Stimulated activated CD4-positive, alpha-beta T cell treated with anti-CD3 and anti-CD28 coated beads, Interleukin-2, amount 100 ng/mL, for 24 hours (primary cell): ENCODE measurements at places on chromosomes 12 and 14.

DNA sequence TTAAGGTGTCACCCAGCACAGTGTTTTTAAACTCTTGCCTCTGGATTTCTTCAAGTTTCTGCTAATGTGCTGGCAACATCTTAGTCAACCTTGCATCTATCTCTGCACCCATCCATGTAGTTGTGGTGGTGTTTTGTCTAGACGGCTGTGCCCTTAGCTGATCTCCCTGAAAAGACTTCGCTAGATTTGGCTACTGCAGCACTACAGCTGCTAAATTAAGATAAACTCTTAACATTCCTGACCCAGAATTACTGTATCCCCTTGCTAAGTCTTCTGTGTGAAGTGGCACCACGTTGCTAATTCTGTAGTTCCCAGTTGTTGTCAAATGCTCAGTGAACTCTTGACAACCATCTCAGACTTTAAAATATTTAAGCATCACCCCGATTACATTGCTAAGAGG lies 66.8 kb downstream of the SRGAP1 start:
- DNase-seq, result no peak

DNA sequence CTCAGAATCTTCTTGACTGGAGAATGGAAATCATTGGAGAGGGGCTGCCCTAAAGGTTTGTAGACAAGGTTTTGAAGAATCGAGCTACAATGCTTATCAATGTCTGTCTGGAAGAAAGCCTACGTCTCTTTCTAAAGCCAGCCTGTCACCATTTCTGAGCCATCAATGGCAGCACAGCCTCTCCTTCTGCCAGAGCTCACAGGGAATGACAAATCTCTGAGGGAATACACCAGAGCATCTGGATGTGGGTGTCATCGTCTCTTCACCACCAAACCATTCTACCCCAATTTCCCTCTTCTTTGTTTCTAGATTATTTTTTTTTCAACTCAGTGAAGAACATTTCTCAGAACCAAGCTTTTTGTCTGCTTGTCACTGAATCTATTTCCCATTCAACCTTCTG lies 349.7 kb downstream of the EMP1 start:
- DNase-seq, result no peak

GRCh38 chr12:128381541-128381940 lies 114.6 kb downstream of the TMEM132C start:
- no peak for DNase-seq

GRCh38 chr12:3135522-3136461 lies 58.6 kb downstream of the TSPAN9 start:
- DNase-seq, result peak; percentile 36

GRCh38 chr14:102034301-102034700 lies 52.5 kb downstream of the HSP90AA1 start:
- no peak for DNase-seq

DNA sequence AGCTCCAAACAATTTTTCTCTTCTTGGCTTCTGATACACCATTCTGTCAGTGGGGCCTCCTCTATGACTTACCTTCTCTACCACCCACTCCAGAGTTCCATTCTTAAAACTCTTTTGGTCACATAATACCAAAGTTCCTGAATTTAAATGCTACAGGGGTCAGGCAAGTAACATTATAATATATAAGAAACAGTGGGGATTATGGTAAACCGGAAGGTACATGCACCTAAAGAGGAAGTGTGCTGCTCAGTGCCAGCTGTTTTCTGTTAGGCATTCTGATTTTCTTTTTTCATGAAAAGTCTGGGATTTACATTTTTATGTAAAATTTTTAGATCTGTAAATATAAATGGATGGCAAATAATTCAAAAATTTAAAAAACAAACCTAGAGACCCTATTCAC lies 39.9 kb downstream of the SOS2 start:
- DNase-seq, result no peak
